ENCODE measurements at places on chromosomes 2 and 18. TPM values are rescaled to one million over a fixed set of nuclear protein-coding genes. Genes with fewer than 3 reads are reported as not detected.

The SPATA3 gene
- not detected for total RNA-seq

The RAB17 gene
- total RNA-seq: 0.81 TPM

The STAM2 gene
- total RNA-seq: 17.9 TPM

The LCT gene
- not detected for total RNA-seq

The DNAH6 gene
- total RNA-seq: not detected

The ACMSD gene
- total RNA-seq: not detected
